D721Med (cell line): ENCODE measurements at places on chromosomes 7 and 10.

DNA sequence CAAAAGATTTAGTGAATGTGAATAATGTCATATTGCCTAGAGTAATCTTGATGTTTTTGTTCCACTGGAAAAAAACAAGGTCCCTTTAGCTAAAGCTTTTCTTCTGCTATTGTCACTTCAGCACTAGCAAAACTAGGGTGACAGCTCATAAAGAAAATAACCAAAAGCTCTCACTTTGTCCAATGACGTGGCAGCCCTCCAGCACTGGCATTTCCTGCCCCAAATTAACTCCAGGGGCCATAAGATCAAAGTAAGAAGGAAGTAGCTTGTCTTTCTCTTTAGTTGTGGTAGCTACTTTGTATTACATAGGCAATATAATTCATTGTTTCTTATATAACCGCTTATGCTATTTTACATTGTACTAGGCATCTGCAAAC lies 47.3 kb downstream of the LRRN3 start:
- DNase-seq = no peak

DNA sequence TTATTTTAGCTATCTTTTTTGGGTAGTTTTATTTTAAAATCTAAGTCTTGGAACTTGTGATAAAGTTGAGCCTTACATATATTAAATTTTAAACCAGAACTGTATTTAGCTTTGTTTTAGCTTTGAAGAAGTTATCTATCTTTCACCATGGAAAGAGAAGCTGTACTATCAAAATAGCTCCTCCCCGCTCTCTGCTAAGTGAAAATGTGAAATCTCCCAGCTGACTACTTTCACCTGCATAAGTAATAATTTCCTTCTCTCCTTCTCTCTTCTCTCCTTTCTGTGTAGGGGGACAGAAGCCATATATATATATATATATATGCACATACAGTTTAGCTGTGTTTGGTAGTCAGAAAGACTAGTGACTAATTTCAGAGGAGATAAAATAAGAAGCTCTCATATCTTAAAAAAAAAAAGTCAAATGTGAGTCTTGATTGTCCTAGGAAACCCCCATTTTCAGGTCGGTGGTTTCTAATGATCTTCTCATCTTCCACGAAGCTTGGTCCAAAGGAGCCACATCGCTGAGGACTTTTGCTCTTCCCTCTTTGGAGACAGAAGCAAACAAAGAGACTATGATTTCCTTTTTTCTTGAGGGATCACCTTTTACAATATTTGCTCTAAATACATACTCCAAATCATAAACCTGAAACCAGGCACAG lies 30.6 kb upstream of the GDI2 start:
- DNase-seq = no peak

DNA sequence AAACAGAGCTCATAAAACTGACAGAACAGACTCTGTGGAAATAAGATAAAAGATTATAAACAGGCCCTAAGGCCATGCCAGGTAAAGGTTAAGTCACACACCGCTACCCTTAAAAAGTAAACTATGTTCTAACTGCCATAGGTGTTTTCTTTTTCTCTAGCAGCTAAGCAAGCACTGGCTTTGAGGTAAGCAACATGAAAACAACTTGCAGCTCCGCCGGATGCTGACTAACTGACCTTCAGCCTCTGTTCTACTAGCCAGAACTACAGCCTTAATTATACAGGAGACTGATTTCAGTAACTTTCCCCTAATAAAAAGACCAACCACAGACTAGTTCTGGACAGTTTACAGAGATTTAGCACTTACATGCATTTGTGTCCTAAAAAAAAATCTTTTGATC lies 708.3 kb downstream of the CCSER2 start:
- DNase-seq = no peak

GRCh38 chr7:8442051-8442813 lies 8.8 kb downstream of the NXPH1 start:
- no peak for DNase-seq

DNA sequence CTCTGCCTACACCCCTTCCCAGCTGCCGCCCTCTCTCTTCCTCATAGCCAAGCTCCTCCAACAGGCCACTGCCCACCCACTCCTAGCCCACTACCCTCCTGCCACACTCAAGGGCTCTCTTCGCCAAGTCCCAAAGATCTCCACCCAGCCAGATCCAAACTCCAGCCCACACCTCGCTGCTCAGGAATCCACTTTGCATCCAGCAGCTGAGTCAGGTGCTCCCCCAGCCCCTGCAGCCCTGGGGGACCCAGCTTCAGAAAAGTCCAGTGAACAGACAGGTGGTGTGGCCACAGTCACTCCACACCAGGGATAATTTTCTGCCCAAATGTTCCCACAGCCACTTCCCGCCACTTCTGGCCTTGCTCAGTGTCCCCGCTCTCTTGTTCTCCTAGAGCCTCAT lies 10.9 kb downstream of the OGDHL start:
- no peak for DNase-seq

- no peak for DNase-seq
Observed at GRCh38 chr7:56019501-56019900, 31.7 kb downstream of the PSPH start.

GRCh38 chr7:12623885-12624498 lies 53.5 kb downstream of the SCIN start:
- no peak for DNase-seq

DNA sequence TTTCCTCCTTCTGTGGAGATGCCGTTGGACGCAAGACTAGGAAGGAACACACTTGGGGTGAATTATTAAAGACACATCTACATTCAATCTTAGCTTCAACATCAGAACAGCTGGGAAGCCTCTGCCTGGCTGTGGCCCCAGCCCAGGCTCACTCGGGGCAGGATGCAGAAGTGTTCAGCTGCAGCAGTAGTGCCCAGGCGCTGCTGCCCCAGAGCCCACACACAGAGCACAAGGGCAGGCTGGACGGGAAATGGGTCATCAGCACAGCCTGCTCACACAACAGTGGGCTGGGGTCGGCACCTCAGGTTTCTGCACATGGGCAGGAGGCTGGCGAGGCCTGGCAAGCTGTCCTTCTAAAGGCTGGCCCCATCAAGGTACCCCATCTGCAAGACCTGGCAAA lies 42.5 kb downstream of the NOD1 start:
- no peak for DNase-seq

DNA sequence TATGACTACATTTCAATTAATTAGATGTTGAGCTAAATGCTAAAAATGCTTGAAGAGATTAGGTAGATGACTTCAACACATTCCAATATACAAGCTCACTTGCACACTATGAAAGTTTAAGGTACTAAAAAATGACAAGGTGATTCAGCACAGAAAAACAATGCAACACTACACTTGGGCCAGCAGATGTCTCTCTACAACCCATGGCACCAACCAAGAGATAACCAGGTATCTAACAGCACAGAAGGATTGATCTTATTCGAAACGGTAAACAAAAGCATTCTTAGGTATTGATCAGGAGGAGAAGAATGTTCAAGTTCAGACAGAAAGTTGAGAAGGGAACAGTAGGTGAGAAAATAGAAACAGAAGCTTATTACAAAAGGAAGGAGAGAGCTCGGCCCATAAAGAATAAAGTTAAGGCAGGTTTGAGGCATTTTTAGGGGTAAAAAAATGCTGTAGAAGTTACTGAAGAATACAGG lies 248.2 kb upstream of the KLF14 start:
- no peak for DNase-seq

DNA sequence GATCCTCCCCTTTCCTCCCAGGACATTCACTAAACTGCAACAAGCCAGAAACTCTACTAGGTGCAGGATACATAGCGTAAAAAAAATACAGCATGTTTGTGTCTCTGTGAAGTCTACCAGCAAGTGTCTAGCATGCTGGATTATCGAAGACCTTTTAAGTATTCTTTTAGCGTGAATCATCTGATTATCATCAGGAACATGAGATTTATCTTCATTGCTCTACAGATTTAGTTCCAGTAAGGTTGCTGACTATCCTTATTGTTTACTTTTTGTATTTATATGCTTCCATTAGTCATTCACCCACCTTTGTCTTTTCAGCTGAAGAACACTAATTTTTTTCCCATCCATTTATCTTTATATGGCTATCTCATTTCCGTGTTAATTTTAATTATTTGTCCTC lies 62.8 kb downstream of the PDZD8 start:
- DNase-seq = no peak

GRCh38 chr7:5428478-5429252 lies 5.0 kb upstream of the TNRC18 start:
- no peak for DNase-seq

DNA sequence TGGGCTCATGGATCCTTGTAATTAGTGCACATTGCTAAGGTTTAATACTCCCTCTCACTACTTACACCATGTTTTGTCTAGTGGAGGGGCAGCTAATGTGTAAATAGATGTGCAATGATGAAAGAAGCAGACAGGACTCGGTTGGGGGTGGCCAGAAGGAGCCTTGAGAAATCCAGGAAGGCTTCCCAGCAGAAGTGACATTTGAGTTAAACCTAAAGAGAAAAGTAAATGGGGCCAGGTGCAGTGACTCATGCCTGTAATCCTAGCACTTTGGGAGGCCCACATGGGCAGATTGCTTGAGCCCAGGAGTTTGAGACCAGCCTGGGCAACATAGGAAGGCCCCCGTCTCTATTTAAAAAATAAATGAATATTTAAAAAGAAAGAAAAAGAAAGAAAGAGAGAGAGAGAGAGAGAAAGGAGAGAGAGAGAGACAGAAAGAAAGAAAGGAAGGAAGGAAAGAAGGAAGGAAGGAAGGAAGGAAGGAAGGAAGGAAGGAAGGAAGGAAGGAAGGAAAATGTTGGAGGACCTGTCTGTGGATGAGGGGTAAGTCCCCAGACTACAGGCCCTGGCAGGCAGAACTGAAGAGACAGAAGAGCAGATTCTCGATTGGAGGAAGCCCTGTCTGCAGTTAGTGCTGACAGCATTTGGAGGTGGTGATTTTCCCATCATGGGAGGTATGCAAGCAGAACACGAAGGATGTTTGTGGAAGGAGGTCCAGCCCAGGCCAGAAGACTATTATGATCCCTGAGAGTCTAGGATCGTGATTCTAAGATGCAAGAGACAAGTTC lies 3.6 kb downstream of the ELN start:
- no peak for DNase-seq

GRCh38 chr7:83271212-83272099 lies 108.8 kb upstream of the PCLO start:
- DNase-seq = no peak

DNA sequence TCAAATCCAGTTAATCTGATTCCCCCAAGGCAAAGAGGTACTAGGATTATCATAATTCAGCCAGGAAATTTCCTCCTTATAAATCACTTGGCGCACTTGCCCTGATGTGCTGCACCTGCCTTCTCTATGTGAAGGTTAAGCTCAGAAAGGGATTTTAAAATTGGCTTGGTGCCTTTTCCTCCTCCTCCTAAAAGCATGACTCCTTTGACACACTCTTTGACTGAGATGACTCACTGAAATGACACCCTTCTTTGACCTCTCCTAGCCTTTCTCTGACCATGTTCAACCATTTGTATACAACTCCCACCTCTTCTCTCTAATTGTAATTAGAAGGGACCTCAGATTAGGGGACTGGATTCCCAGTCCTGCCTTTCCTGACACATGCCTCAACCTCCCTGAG lies 46.5 kb downstream of the ABLIM1 start:
- no peak for DNase-seq

- no peak for DNase-seq
Observed at GRCh38 chr7:139576179-139576973, 52.9 kb downstream of the CLEC2L start.

DNA sequence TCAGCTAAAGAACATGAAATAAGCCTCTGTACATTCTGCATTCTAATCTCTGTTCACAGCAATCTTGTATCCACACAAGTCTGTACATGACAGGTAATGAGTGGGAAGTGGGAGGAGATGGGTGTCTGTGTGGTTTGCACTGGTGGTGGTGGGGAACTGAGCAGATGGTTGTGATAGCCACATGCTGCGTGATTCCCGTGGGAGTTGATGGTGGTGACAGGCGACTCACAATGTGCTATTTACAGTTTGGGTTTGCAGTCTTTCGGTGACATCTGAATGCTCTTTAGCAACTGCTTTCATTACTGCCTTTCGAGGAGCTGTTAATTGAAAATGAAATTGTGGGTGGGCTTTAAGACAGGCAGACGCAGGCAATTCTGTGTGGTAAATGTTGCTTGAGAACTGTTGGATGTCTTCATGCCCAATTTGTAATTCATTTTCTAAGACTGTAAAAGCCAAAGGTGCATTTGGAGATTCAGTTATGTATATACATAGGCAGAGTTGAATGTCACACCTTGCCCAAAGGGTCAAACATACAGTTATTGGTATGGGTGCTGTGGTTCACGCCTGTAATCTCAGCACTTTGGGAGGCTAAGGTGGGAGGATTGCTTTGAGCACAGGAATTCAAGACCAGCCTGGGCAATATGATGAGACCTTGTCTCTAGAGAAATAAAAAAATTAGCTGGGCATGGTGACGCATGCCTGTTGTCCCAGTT lies 308.2 kb downstream of the AUTS2 start:
- no peak for DNase-seq

GRCh38 chr7:81297317-81297716 lies 378.5 kb upstream of the SEMA3C start:
- DNase-seq = no peak

- no peak for DNase-seq
Observed at GRCh38 chr7:50292165-50292757, 12.3 kb upstream of the IKZF1 start.

GRCh38 chr10:26997610-26998009 lies 102.7 kb downstream of the ANKRD26 start:
- no peak for DNase-seq

DNA sequence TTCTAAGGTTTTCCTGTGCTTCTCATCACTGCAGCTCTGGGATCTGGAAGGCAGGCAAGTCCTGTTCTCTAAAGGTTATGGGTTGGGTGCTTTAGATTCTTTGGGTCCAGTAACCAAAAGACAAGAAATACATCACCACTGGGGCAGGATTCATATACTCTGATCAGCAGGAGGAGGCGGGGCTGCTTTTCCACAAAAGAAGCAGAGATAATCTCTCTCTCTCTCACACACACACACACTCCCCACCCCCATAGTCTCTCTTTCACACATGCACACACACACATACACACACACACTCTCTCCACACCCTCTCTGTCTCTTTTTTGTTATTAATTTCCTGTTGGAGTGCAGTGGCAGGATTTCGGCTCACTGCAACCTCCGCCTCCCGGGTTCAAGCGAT lies 13.0 kb upstream of the ACBD5 start:
- no peak for DNase-seq

- DNase-seq = no peak
Observed at GRCh38 chr7:68276725-68277124, 1280.1 kb downstream of the TYW1 start.

DNA sequence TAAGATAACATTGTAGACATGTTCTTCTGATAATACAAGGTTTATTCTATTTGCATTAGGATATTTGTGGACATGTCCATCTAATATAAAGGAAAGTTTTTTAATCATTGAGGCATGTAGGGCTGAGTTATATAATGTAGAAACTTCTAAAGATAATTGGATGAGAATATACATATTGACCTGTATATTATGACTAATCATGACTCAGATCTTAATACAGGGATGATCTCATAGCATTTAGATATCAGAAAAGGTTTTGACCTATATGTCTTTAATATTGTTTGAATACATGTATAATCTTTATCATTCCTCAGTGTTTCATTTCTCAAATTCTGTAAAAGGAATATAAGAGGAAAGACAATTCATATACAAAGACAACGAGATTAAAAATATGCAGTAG lies 39.2 kb downstream of the CD36 start:
- no peak for DNase-seq

- no peak for DNase-seq
Observed at GRCh38 chr10:17456032-17456548, 1.7 kb upstream of the ST8SIA6 start.
